Ascending aorta (tissue), 2 donors: ENCODE measurements at places on chromosomes 12 and 14. TPM values are rescaled to one million over a fixed set of nuclear protein-coding genes. Genes with fewer than 3 reads are reported as not detected.

Gene PTPN6
- total RNA-seq = 1.7 TPM

Gene NKX2-8
- not detected for total RNA-seq

Gene RILPL2
- total RNA-seq = 7.2 TPM

Gene ZBTB39
- 5.9 TPM for total RNA-seq

GRCh38 chr12:124480469-124481256 is 86.7 kb downstream of the NCOR2 start:
- H3K36me3 ChIP-seq = peaks cover 32% of the 10 kb centered on the region
- no peak for DNase-seq
- no peak overlapping the region for H3K27ac ChIP-seq
- H3K27me3 ChIP-seq = no peaks in the 10 kb centered on the region
- H3K4me3 ChIP-seq = no peak overlapping the region

GRCh38 chr12:6823182-6824084 is 1.8 kb downstream of the GPR162 start:
- H3K36me3 ChIP-seq = no peaks in the 10 kb centered on the region
- no peak overlapping the region for H3K4me3 ChIP-seq
- H3K27ac ChIP-seq = no peak overlapping the region
- peaks cover 23% of the 10 kb centered on the region for H3K4me1 ChIP-seq

DNA sequence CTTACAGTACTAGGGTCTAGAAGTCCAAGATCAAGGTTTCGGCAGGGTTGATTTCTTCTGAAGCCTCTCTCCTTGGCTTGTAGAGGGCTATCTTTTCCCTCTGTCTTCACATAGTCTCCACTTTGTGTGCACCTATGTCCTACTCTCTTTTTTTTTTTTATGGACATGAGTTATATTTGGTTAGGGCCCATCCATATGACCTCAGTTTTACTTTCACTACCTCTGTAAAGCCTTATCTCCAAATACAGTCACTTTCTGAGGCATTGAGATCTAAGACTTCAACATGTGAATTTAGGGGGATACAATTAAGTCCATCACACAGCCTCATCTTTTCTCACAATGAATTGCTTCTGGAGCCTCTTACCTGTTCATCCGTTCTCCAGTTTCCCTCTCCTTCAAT is 5.9 kb upstream of the SPTB start:
- H3K27ac ChIP-seq = no peak overlapping the region
- H3K27me3 ChIP-seq = peaks cover 4% of the 10 kb centered on the region
- H3K4me1 ChIP-seq = peaks cover 2% of the 10 kb centered on the region

GRCh38 chr12:12357719-12358461 is 1.0 kb downstream of the BORCS5 start:
- DNase-seq = no peak
- H3K4me3 ChIP-seq = peak overlapping the region; percentile 82
- no peaks in the 10 kb centered on the region for H3K27me3 ChIP-seq
- H3K36me3 ChIP-seq = peaks cover 4% of the 10 kb centered on the region
- H3K27ac ChIP-seq = peak overlapping the region; percentile 91

DNA sequence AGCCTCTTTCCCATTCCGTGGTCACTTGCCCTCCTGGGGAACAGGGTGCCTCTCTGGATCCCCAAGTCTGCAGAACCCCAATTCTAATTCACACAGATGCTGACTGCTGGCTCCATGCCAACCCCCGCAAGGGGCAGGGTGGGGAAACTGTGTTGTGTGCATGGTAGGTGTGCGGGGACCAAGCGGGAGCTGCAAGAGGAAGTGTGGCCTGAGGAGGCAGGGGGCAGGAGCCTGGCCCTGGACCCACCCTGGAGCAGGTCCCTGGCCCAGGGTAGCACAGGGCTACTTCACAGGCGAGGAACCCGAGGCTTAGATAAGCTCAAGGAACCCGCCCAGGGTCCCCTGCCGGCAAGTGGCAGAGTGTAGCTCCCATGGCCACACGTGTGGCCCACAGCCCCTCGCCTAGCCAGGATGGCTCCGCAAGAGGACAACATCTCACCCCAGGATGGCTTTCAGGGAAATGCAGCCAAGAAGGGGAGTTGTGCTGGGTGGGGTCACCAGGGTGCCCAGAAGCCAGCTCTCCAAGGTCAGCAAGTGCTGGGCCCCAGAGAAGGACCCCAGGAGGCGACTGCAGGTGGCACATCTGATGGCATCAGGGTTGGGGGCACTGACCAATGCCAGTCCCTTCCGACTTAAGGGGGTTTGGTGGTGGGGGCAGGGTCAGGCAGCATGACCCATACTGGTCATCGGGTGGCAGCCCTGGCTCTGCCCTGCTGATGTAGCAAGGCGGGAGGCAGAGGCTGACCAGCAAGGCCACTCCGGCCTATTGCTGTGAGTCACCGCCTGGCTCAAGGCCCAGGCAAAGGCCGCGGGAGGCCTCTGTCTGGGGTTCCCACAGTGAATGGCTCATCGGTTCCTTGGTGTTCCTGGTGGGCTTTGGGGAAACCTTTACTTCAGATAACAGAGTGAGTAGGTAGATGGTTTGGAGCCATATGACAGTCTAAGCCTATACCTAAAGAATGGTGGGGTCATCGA is 37.3 kb upstream of the EML1 start:
- no peaks in the 10 kb centered on the region for H3K27me3 ChIP-seq
- peaks cover 47% of the 10 kb centered on the region for H3K4me1 ChIP-seq
- no peaks in the 10 kb centered on the region for H3K36me3 ChIP-seq

- H3K36me3 ChIP-seq = peaks cover 10% of the 10 kb centered on the region
- DNase-seq = no peak
- no peaks in the 10 kb centered on the region for H3K4me1 ChIP-seq
Measured at GRCh38 chr12:6829536-6830220, 1.5 kb downstream of the P3H3 start.
